ENCODE measurements at places on chromosomes 16 and 17. TPM values are rescaled to one million over a fixed set of nuclear protein-coding genes. Genes with fewer than 3 reads are reported as not detected.

The BCAR1 gene
- 87.2 TPM for total RNA-seq

- H3K27me3 ChIP-seq = no peaks in the 10 kb centered on the region
- peak overlapping the region; percentile 92 for H3K27ac ChIP-seq
- peak; percentile 84 for DNase-seq
- peaks cover 76% of the 10 kb centered on the region for H3K4me1 ChIP-seq
- no peaks in the 10 kb centered on the region for H3K36me3 ChIP-seq
- no peak overlapping the region for H3K4me3 ChIP-seq
Observed at GRCh38 chr17:82105882-82106687, 8.0 kb upstream of the FASN start.

DNA sequence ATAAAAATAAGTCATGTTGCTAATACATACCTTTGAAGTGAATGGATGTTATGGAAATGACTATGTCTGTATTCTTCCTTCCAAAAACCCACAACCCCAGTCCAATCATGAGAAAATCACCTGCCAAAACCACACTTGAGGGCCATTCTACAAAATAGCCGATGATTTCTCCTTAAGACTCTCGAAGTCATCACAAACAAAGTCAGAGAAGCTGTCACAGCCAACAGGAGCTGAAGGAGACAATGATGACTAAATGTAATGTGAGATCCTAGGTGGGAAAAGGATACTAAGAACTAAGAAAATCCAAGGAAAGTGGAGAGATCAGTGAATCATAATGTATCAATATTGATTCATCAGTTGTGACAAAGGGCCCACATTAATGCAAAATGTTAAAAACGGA lies 432.9 kb upstream of the DYNLRB2 start:
- H3K27me3 ChIP-seq = no peaks in the 10 kb centered on the region
- DNase-seq = no peak
- no peaks in the 10 kb centered on the region for H3K36me3 ChIP-seq
- no peak overlapping the region for H3K27ac ChIP-seq
- no peaks in the 10 kb centered on the region for H3K4me1 ChIP-seq
- H3K4me3 ChIP-seq = no peak overlapping the region

DNA sequence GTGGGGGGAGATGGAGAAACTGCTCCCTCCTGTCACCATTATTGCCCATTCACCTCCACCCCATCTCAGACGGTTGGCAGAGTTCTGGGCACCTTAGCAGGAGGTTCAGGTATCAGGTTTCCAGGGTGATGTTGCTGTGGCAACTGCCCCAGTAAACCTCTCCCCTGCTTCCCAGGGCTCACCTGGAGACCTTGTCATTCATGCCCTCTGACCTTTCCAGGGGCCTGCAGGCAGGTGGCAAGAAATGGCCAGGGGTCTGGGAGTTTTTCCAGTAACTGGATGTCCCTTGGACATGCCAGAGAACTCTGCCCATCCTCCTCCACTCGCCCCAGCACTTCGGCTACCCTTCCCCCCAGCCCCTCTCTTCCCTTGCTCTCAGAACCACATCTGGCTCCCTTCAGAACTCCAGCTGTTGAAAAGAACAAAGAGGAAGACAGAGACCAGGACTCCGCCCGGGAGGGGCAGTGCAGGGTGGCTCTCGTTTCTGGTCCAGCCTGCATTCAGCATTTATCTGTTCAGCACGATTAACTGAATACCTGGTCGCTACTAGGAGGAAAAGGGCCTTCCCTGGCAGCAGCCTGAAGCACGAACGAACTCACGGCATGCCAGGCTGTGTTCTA lies 8.5 kb downstream of the MLLT6 start:
- peaks cover 62% of the 10 kb centered on the region for H3K36me3 ChIP-seq
- H3K27me3 ChIP-seq = no peaks in the 10 kb centered on the region
- no peaks in the 10 kb centered on the region for H3K4me1 ChIP-seq
- no peak overlapping the region for H3K4me3 ChIP-seq
- no peak for DNase-seq

GRCh38 chr16:25709213-25709612 lies 17.5 kb downstream of the HS3ST4 start:
- no peaks in the 10 kb centered on the region for H3K4me1 ChIP-seq
- H3K27me3 ChIP-seq = no peaks in the 10 kb centered on the region
- no peak for DNase-seq

The KRTAP3-1 gene
- total RNA-seq = not detected

DNA sequence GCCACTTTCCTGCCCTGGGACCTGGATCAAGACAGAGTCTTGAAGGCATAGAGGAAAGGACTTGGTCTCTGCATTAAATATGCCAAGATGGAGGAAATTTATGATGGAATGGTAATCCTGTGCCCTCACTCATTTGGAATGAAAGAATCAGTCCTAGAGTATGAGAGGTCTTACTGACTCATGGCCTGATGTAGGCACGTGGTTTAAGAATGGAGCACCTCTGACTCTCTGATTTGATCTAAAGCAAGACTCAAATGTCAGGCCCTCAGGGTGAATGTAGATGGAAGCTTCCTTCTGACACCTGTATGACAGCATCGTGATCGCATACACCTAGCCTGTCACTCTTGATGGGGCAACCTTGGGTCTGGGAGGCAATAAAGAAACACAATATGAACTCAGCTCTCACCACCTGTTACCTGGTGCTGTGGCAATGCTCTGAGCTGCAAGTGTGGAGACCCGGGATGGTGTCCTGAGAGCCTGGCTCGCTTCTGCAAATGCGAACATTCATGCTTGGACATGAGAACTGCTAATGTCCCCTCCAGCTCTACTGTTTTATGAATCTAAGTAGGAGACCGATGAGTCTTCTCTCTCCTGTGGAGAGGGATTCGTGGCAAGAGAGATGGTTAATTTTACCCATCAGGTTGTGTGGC lies 229.9 kb downstream of the ABCC12 start:
- H3K36me3 ChIP-seq = no peaks in the 10 kb centered on the region
- no peaks in the 10 kb centered on the region for H3K27me3 ChIP-seq
- H3K27ac ChIP-seq = no peak overlapping the region
- DNase-seq = no peak
- no peak overlapping the region for H3K4me3 ChIP-seq

GRCh38 chr17:57104461-57105175 lies 19.6 kb downstream of the AKAP1 start:
- no peaks in the 10 kb centered on the region for H3K27me3 ChIP-seq
- DNase-seq = no peak
- H3K4me1 ChIP-seq = peaks cover 31% of the 10 kb centered on the region
- H3K36me3 ChIP-seq = peaks cover 5% of the 10 kb centered on the region
- no peak overlapping the region for H3K27ac ChIP-seq
- no peak overlapping the region for H3K4me3 ChIP-seq

DNA sequence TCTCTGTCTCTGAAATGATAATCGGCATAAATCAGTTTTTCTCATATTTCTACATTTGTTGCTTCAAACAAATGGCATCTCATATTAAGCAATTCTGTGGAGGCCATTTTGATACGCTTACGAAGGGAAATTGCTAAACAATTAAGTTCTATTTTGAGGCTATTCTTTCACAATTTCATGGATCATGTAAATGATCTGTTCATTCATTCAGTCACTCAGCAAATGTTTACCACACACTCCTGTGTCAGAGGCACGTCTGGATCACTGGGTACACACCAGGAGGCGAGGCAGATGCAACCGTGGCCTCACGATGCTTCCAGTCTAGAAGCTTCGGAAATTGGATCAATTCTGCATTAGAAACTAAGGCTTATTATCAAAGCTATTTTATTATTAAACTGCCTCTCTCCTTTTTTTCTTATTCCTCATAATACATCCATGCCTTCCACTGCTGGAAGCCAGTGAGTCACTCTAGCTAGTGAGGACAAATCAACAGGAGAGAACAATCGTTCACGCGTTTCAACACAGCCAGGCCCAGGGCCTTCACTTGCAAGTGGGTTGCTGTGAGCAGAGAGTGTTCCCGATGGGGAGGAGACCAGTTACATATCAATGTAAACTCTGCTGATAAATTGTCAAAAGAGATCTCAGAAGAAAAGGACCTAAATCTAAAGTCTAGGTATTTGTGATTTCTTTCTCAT lies 11.3 kb upstream of the SLC39A11 start:
- H3K27me3 ChIP-seq = no peaks in the 10 kb centered on the region
- H3K4me1 ChIP-seq = no peaks in the 10 kb centered on the region
- H3K36me3 ChIP-seq = no peaks in the 10 kb centered on the region
- DNase-seq = no peak
- H3K4me3 ChIP-seq = no peak overlapping the region

- H3K36me3 ChIP-seq = peaks cover 5% of the 10 kb centered on the region
- peak overlapping the region; percentile 46 for H3K4me3 ChIP-seq
- DNase-seq = peak; percentile 75
- no peaks in the 10 kb centered on the region for H3K27me3 ChIP-seq
- peaks cover 83% of the 10 kb centered on the region for H3K4me1 ChIP-seq
- peak overlapping the region; percentile 88 for H3K27ac ChIP-seq
Observed at GRCh38 chr17:45410144-45411091, 22.3 kb downstream of the ARHGAP27 start.

GRCh38 chr17:2905269-2905668 lies 109.0 kb downstream of the RAP1GAP2 start:
- H3K27me3 ChIP-seq = no peaks in the 10 kb centered on the region
- H3K4me3 ChIP-seq = no peak overlapping the region
- no peak overlapping the region for H3K27ac ChIP-seq
- H3K4me1 ChIP-seq = no peaks in the 10 kb centered on the region

- H3K27ac ChIP-seq = no peak overlapping the region
- no peak overlapping the region for H3K4me3 ChIP-seq
- H3K4me1 ChIP-seq = no peaks in the 10 kb centered on the region
- peak; percentile 56 for DNase-seq
Observed at GRCh38 chr17:60792250-60792898, 114.7 kb downstream of the BCAS3 start.

The GNGT2 gene
- 8.8 TPM for total RNA-seq

DNA sequence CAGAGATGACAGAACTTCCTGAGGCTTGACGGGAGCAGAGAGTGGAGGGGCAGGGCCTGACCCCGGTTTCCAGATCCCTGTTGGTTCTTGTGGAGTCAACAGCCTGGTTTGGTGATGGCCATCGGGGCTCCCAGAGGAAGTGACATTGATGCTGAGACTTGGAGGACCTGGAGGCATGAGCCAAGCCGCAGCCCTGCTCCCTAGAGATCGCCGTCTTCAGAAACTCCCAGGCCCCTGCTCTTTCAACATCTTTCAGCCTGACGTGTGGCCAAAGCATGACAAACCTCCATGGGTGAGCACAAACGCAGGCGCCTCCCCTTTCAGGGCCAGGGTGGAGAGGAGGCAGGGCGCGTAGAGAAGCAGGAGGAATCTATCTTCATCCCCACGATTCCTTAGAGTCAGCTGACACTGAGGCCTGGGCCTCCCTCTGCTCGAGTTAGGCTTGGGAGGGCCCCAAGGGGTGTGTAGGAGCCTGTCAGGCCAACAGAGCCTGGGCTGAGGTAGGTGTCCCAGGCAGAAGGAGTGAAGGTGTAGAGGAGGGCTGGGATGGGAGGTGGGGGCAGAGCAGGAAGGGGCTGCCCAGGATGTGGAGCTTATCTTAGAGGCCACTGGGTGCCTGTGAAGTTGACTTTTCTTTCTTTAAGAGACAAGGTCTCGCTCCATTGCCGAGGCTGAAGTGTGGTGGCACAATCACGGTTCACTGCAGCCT lies 56.1 kb upstream of the MED9 start:
- no peaks in the 10 kb centered on the region for H3K36me3 ChIP-seq
- H3K27ac ChIP-seq = no peak overlapping the region
- no peak for DNase-seq
- no peaks in the 10 kb centered on the region for H3K27me3 ChIP-seq
- no peak overlapping the region for H3K4me3 ChIP-seq

The PCGF2 gene
- total RNA-seq = 26.1 TPM

The ANKRD13B gene
- 3.3 TPM for total RNA-seq

DNA sequence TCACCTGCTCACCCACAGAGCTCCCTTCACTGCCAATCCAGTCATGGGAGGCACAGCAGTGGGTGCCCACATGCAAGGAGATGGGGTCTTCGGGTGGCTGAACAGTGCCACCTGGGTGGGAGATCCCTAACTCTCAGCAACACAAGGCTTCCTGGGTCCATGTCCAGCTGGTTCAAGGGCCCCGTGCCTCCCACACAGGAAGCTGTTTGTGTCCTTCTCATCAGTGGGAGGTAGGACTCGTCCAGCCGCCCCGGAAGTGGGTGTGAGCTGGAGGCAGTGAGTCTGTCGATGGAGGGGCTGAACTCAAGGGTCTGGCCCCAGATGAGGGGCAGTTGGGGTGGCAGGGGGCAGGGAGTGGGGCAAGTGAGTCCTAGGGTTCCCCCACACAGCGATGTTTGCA lies 1.6 kb downstream of the FBXL16 start:
- H3K4me1 ChIP-seq = peaks cover 5% of the 10 kb centered on the region
- H3K36me3 ChIP-seq = no peaks in the 10 kb centered on the region
- no peak for DNase-seq
- H3K27me3 ChIP-seq = peaks cover 66% of the 10 kb centered on the region
- H3K4me3 ChIP-seq = no peak overlapping the region
- H3K27ac ChIP-seq = no peak overlapping the region

The KAT8 gene
- total RNA-seq = 80.7 TPM

The TRPV3 gene
- 0.30 TPM for total RNA-seq

- no peak overlapping the region for H3K4me3 ChIP-seq
- no peaks in the 10 kb centered on the region for H3K36me3 ChIP-seq
- peaks cover 22% of the 10 kb centered on the region for H3K4me1 ChIP-seq
- H3K27me3 ChIP-seq = no peaks in the 10 kb centered on the region
- no peak for DNase-seq
Observed at GRCh38 chr16:85906349-85906748, 7.4 kb downstream of the IRF8 start.

- H3K27ac ChIP-seq = peak overlapping the region; percentile 58
- H3K4me3 ChIP-seq = peak overlapping the region; percentile 36
- H3K4me1 ChIP-seq = peaks cover 54% of the 10 kb centered on the region
- peak; percentile 83 for DNase-seq
- H3K36me3 ChIP-seq = no peaks in the 10 kb centered on the region
- H3K27me3 ChIP-seq = peaks cover 51% of the 10 kb centered on the region
Observed at GRCh38 chr17:8125947-8126490, 2.1 kb upstream of the HES7 start.

GRCh38 chr17:46810837-46811236 lies 7.7 kb downstream of the WNT3 start:
- no peak for DNase-seq
- no peak overlapping the region for H3K27ac ChIP-seq
- H3K27me3 ChIP-seq = peaks cover 4% of the 10 kb centered on the region
- no peaks in the 10 kb centered on the region for H3K4me1 ChIP-seq
- no peaks in the 10 kb centered on the region for H3K36me3 ChIP-seq
- no peak overlapping the region for H3K4me3 ChIP-seq

The TMEM231 gene
- 6.3 TPM for total RNA-seq
